AG20443 (cell line): ENCODE measurements at places on chromosomes 5 and 9.

- DNase-seq = no peak
These were observed 6.6 kb downstream of the BRD9 start for GRCh38 chr5:886036-886435.

DNA sequence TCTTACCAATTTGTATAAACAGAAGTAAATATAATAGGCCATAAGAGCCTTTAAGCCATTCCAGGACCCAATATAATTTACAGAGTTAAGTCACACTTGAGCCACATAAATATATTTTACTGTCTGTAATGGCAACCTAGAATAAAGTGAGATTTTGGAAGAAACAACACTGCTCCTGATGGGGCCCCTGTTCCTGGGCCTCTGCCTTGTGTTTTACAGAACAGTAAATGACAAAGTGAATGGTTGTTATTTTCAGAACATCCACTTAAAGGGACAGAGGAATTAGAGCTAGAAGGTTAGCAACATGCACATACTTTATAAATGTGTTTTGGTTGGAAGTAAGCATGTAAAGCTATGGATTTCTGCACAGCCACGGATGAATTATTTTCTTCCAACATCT, 3.6 kb downstream of the PTGER4 start:
- no peak for DNase-seq

- no peak for DNase-seq
These were observed 18.2 kb upstream of the WDR38 start for GRCh38 chr9:124835026-124835557.

DNA sequence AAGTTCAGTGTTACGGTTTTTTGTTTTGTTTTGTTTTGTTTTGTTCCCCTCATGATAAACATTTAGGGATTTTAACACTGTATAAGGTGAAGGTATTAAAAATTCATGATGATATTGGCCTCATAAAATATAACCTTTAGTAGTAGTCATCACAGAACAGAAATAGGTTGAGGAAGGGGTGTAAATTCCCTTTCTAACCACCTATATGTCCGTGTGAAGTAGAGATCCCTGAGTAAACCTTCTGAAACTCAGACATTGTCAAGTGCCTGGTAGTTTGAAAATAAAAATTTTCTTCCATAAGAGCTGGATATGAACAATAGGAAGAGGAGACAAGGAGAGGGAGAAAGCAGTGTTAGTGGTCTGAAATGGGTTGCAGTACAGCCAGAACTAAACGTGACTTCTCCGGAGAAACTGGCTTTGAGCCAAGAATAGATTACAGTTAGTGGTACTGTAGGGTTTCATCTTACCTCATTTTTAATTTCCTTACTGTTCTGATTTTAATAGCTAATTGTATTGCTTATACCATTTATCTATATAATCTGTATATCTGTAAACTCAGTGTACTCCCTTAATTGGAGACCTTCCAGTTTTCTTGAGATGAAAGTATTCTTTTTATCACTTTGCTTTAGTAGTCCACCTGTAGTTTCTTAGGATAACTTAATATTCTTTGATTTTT, 18.3 kb downstream of the UGCG start:
- no peak for DNase-seq

GRCh38 chr9:111068771-111069170, 30.5 kb upstream of the LPAR1 start:
- DNase-seq = peak; percentile 45

GRCh38 chr5:169554251-169554650, 29.3 kb upstream of the SPDL1 start:
- no peak for DNase-seq

- DNase-seq = peak; percentile 5
These were observed 1111.8 kb downstream of the TAF11L14 start for GRCh38 chr5:18745988-18746615.

- no peak for DNase-seq
These were observed 5.5 kb downstream of the C5orf15 start for GRCh38 chr5:133962801-133963476.

GRCh38 chr5:4113905-4114304, 518.3 kb downstream of the IRX1 start:
- DNase-seq = no peak
